Right hindlimb (tissue), 1 donor: ENCODE measurements at places on chromosomes 1 and 21.

- no peak for DNase-seq
These were observed 40.5 kb upstream of the AKT3 start for GRCh38 chr1:243890576-243890975.

GRCh38 chr1:47191940-47192457 lies 2.2 kb upstream of the PDZK1IP1 start:
- DNase-seq = no peak

DNA sequence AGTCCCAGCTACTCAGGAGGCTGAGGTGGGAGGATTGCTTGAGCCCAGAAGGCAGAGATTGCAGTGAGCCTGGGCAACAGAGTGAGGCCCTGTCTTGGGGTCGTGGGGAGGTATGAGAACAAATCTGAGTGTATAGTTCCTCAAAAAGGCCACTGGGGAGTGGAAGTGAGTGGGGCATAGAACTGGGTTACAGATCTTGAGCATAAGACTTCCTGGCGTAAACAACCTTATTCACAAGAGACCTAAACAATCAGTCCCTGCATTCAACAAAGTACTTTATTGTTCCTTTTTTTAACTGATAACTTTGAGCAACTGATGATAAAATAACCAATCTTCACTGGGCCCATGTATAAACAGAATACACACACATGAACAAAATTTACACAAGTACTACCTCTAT lies 72.7 kb upstream of the MUTYH start:
- no peak for DNase-seq

DNA sequence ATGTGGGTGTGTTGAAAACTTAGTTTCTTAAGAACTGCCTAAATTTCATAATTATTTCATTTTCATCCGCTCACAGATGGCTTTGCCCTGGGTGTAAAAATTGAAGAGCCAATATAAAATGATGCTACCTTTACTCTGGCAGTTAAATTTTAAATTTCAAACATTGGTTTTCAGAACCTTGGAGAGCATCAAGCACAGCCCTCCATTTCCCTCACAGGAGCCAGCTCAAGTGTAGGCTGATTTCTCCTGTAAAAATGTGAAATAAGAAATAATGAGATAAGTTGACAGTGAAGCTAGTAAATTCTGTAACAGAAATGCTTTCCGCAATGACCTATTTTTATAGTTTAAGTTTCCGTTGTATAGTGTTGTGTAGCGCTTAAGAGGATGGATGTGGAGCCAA lies 53.9 kb upstream of the AKT3 start:
- no peak for DNase-seq

- no peak for DNase-seq
These were observed 91.4 kb downstream of the NR5A2 start for GRCh38 chr1:200118779-200119505.

GRCh38 chr1:234950598-234950997 lies 178.0 kb downstream of the TOMM20 start:
- no peak for DNase-seq

DNA sequence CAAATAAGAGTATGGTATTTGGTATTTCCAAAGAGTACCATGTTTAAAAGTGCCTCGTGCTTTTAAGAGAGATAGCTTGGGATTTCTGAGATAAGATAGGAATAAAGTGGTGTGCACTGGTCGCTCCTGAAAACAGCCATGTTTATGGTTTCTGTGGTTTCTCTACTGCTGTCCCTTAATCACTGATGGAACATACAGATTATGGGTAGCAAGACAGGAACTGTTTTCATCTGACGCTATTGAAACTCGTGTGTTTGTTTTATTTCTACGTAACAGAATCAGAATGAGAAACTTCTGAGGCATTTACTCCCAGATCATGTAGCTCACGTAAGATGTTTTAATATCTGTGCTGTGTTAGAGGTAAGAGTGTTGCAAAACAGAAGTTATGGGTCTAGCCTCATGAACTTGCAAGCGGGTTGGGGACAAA lies 126.0 kb downstream of the KIAA0319L start:
- DNase-seq = no peak

DNA sequence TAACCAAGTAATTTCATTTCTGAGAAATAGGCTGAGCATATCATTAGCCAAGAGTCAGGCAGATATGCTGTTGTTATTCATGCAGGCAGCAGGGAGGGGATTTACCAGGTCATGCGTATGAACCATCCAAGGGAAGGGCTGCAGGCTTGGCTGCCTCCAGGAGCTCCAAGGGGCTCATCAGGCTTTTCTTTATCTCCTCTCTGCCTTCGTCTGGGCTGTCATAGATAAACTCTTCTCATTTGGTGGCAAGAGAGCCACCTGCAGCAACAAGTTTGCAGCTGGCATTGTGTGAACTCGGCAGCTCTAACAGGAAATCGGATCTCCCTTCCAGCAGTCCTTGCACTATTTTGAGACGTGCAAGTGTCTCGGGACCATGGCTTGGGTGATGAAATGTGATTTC lies 7.5 kb downstream of the CCDC27 start:
- DNase-seq = no peak

GRCh38 chr21:14477133-14477532 lies 69.0 kb downstream of the SAMSN1 start:
- no peak for DNase-seq

GRCh38 chr1:5739561-5740078 lies 252.6 kb downstream of the NPHP4 start:
- no peak for DNase-seq

DNA sequence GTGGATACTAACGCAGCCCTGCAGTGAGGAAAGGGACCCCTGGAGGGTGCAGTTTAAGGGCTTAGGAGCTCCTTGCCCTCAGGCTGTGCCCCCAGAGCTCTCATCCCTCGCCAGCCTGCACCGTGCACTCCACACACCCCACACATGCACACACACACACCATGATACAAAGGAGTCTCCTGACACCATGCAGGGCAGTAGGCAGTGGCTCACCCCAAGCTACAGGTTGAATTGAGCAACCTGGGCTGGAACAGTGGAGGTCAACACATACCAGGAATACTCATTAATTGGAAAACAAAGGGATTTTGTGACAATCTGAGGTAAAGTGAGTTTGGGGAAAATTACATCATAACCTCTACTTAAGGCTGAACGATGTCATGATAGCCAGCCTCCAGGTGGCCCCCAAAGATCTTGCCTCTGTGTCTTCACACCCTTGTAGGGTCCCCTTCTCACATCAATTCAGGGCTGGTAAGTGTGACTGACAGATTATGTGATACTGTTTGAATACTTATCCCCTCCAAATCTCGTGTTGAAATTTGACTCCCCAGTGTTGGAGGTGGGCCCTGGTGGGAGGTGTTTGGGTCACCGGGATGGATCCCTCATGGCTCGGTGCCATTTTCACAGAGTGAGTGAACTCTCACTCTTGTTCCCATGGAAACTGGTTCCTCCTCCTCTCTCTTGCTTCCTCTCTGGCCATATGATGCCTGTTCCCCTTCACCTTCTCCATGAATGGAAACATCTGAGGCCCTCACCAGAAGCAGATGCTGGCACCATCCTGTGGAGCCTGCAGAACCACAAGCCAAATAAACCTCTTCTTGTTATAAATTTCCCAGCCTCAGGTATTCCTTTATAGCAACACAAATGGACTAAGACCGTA lies 111.0 kb upstream of the RAB4A start:
- no peak for DNase-seq

DNA sequence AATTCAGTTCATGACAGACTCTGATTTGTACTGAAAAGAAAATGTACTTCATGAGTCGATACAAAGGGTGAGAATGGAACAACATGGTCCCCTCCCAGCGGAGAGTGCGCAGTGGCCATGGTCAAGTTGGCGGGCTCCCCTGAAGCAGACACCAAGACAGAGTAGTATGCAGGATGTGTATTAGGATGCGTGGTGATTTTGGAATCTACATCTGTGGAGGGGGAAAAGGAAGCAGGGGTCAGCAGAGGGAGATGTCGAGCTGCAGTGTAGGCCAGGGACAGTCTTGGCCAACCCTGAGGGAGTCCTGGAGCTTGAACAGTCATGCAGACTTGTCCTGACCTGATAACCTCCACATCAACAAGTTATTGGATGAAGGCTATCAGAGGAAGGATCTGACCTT lies 481.0 kb downstream of the OMA1 start:
- no peak for DNase-seq

DNA sequence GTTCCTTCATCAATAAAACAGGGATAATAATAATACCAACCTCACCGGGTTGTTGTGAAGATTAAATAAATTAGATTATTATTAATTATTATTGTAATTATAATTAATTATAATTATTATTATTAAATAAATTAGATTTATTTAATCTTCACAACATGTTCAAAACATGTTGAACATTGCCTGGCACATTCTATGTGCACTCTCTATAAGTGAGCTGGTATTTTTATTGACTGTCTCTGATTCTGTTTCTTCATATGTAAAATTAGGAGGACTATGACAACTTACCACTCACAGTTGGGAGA lies 834 bp upstream of the C8B start:
- no peak for DNase-seq

DNA sequence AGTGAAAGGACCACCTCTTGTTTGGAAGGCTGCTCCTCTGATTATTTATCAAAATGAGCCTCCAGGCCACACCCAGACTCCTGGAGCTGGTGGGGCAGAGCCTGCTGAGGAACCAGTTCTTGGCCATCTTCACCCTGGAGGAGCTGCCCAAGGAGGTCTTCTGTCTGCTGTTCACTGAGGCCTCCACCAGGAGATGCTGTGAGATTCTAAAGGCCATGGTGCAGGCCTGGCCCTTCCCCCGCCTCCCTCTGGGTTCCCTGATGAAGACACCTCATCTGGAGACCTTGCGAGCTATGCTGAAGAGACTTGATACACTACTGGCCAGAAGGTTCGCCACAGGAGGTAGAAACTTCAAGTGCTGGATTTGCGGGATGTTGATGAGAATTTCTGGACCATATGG lies 61.7 kb upstream of the GJA8 start:
- DNase-seq = no peak

DNA sequence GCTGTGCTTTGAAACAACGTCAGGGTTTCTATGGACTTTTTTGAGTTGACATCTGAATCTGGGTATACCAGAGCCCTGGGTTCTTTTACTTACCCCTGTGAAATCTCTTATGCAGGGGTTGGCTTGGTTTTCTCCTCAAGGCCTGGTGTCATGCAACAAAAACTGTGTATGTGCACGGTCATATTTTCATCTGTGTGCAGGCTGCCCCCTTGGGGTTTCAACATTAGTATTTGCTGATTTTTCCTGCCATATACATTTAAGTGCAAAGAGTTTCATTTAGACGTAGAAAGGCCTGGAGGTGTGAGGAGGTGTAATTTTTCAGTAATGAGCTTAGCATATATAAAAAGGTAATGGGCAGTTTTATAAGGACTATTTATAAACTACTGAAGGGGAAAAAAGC lies 22.0 kb upstream of the ZBTB18 start:
- no peak for DNase-seq

- peak; percentile 37 for DNase-seq
These were observed 37.3 kb upstream of the HMGN1 start for GRCh38 chr21:39386194-39386593.

DNA sequence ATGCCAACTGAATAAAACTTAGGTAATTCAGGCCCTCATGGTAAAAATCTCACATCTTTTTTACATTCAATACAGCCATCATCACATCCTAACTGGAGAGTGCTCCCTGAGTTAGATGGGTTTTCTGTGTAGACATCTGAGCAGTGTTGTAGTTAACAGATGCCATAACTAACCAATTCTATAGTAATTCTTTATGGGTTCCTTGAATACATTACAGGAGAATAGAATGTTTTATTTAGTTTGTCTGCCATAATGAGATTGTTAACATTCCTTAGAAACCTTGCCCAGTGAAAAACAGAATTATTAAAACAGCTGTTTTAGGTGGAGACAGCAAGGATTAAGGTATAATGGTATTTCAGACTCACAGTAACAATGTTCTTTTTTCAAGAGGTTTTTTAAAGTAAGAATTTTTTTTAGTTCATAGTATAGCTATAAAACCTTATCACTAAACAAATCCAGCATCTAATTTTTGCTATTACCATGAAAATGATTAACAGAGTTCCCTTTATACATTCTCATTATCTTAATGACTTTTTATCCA lies 95.3 kb downstream of the ATP5PO start:
- no peak for DNase-seq

DNA sequence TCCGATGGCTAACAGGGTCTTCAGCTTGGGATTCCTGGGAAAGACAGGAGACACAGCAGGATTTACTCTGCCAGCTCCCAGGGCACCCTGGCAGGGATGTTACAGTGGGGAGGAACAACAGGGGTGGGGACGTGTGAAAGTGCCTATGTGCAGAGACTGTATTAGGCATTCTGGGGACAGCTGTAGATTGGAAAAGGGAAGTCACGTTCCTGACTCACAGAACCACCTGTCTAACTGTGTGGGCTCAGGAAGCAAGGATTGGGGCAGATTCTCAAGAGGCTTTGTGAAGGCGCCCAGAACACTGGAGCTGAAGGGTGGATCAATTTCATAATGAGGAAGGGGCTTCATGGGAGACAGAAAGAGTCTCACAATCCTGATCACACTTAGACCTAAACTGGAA lies 4.4 kb downstream of the CHIT1 start:
- no peak for DNase-seq

- DNase-seq = no peak
These were observed 302.8 kb upstream of the ADAMTS5 start for GRCh38 chr21:27269644-27270043.

DNA sequence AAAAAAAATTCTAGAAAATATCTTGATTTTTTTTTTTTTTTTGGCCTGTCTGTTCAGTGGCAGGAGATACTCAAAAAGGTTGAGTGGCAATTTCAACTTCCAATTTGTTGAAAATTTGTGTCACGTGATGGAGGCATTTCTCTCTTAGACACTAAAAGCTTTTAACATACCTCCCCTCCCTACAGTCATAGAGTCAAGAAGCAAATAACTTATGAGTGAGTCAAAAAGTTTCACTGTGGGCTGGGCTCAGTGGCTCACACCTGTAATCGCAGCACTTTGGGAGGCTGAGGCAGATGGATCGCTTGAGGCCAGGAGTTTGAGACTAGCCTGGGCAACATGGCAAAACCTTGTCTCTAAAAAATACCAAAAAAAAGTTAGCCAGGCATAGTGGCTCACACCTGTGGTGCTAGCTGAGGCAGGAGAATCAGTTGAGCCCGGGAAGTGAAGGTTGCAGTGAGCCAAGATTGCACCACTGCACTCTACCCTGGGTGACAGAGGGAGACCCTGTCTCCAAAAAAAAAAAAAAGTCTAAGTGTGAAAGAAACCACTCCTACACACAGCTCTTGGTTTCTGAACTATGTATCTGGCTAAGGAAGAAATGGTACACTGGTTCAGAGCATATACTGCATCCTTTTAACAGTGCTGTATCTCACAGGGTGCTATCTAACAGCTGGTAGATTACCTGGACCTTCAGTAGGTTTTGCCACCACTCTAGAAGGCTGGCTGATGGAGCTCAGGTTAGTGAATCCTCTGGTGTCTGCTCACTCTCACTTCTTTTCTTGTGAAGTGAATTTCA lies 11.6 kb upstream of the BSDC1 start:
- DNase-seq = no peak

GRCh38 chr1:98761219-98761865 lies 99.8 kb downstream of the SNX7 start:
- no peak for DNase-seq

GRCh38 chr1:212754193-212754592 lies 37.4 kb downstream of the NSL1 start:
- DNase-seq = no peak

- no peak for DNase-seq
These were observed at the start of gene SLC45A3 for GRCh38 chr1:205680073-205680851. TSS of gene SLC45A3 (minus strand) at chr1:205680509. CDS start at chr1:205664656, 15,853 bp downstream.
